ENCODE measurements at places on chromosomes 6 and 20.

GRCh38 chr20:49938173-49939163, 2.3 kb downstream of the RNF114 start:
- DNase-seq, result no peak

DNA sequence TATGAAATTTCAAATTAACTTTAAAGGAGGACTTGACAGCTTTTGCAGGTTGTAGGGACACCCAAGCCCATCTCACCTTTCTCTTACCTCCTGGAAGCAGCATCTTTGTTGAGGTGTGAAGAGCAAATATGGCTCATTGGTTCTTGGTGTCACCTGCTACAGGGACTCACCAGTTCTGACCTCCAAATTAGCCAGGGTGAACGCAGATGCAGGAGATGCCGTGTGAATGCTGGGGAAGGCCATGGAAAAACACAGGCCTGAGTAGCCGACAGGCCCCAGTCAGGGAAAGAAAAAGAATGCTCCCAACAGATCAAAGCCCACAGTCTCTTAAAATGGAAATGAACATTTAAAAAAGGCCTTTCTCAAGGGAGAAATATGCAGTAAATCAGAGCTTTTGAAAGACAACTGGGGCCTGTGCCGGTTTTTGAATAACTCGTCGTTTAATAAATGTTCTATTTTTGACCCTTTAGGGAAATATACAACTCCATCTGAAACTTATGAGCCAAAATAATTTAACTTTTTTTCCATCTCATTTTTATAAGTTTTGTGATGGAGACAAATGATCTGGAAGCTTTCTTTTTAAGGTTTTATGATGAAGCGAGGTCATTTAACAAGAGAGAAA, 167.5 kb downstream of the CD83 start:
- DNase-seq, result no peak

DNA sequence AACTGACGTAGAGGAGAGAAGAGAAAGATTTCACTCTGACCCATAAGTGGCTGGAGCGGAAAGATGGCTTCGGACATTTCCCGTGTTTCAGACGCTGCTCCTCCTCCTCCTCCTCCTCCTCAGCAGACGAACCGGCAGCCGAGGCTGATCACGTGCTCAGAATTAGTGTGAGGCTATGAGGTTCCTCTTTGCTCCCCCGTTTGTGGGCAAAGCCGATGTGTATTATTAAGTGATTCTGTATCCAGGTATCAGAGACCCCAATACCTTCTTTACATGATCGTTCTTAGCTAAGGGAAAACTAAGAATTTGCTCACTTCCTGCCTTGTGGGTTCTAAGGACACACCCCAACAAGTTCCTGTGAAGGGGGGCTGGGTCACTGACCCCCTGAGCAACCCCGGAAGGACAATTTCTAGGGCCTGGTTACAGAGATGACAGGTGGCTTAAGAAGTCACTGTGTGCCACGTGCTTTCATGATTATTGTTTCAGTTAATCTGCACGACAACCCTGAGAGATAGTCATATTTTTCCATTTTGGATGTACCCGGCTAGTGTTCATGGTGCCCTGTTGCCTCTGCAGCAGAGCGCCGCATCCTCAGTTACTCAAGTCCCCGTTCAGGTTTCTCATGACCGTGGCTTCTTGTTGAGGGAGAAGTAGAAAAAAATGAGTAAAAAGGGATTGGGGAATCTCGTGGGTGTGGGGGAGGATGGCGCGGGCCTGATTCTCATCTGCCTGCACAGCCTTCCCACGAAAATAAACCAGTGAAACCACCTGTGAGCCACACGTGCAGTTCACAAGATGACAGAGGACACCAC, 671.8 kb downstream of the QKI start:
- no peak for DNase-seq

DNA sequence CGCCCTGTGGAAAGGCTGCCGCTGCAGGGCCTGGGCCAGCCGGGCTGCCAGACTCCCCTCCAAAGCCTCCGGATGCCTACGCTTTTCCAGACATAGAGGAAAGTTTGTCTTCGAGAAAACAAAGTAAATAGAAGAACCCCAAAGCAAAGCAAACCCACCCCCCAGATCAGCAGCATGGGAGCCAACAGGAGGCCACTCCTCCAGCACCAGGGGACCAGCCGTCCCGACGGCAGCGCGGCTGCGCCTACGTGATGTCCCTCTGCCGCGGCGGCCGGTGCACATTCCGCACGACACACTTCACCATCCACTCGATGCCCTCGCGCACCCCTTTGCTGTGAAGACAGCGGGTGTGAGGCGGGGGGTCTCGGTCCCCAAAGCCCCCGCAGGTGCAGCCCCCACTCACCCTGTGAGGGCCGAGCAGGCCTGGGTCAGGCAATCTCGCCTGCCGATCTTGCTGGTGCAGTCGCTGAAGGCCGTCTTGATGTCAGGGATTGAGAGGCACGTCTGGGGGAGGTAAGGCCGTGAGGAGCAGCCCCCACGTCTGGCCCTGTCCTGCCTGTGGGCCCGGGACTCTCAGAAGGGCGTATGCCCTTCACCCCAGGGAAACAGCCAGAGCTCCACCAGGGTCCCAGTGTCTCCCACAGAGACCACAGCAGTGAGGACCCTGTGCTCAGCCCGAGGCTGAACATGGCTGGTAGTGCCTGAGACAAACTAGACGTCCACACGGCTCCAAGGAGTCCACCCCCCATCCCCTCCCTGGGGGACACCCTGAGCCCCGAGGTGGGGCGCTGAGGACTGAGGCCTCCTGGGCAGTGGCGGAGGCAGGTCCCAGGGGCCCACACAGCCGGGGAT, 4.0 kb downstream of the TNFRSF6B start:
- no peak for DNase-seq

DNA sequence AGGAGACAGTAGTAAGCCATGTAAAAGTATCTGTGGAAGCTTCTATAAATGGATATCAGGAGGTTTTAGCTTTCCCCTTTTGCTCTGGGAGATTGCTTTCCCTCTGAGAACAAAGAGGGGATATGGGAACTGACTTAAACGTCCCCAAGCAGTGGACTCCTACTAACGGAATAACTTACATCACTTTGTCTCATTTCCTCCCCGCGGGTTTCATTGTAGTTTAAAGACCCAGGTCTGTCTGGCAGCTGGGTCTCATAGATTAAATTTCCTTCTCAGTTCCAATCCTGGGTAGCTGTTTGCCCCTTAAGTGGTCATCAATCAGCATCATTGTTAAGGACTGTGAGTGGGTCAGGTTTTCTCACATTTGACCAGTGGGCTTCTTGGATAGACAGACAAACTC, 68.7 kb downstream of the PLAGL1 start:
- DNase-seq, result no peak

DNA sequence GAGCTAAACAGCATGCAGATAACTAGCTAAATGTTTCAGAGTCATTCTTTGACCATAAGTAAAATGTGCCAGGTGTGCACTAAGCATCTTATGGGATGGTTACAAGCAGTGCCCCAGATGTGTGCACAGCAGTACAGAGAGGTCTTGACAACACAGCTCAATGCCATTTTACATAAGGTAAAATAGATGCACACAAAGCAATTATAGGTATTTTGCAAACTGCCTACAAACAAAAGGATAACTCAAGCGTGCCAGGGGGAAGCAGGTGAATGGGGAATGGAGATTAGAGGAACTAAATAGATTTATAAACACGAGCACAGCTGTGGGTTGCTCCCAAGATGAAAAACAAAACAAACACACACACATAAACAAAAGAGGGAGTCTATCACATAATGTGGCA, 64.8 kb downstream of the SLC2A10 start:
- no peak for DNase-seq

- no peak for DNase-seq
Measured at GRCh38 chr20:50418890-50419642, 91.1 kb upstream of the PTPN1 start.

DNA sequence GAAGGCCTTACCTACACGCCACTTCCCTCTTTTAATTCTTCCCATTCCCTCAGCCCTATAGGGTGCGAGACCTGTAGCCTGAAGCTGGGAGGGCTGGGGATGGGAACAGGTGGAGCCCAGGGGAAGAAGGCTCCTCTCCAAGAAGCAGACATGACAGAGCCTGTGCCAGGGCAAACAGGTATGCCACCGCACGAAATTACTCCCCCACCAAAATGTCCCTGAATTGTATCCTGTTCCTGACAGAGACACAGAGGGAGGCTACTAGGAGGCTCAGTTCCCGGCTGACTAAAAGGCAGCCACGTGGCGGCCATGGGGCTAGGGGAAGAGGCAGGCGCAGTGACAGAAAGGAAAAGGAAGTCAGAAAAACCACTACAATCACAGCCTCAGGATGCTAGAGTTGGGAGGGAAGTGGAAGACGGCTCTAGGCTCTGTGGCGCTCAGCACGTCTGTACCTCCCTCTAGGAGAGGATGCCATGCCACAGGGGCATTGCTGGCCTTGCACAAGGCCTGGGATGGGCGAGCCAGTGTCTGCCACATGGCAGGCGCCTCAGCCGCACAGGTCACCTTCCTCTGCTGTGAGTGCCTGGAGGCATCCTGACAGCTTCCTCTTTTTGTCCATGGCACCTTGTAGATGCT, 27.7 kb downstream of the TFEB start:
- DNase-seq, result peak; percentile 32
